ENCODE measurements at places on chromosomes 3 and 15.

DNA sequence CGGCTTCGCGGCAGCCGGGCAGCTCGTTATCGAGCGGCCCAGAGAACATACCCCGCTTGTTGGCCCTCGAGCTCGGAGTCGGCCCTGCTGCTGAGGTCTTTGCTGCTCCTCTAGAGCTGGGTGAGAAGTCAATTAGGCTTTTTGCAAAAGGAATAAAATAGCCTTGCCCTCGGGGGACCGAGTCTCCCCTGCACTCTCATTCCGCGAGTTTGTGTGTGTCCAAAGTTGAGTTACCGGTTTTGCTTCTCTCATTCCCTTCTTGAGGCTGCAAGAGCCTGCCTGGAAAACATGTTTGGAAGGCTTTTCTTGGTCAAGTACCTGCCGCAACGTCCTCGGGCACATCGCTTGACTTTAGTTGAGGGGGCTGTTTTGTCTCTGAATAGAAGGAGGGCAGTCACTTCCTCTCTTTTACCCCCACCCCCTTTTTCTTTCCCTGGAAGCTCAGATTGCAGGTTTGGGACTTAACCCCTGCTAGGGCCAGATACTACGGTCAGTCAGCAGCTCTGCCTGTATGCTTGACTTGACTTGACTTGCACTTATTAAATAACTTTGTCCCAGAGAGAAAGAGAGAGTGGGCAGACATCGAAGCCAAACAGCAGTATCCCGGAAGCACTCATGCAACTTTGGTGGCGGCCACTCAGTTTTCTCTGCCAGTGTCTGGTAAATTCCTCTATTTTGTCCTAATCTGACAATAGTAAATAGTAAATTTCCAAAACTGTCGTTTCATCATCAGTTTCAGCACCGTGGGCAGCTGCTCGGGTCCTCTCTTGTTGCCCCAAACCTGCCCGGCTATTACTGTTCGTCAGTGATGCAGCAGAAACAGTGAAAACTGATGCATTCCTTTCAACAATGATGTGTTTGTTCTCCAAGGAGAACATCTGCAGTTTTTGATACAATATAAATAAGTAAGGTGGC lies 609 bp downstream of the RNF13 start:
- DNase-seq = no peak

GRCh38 chr3:11555881-11556633 lies 87.7 kb downstream of the VGLL4 start:
- DNase-seq = no peak

DNA sequence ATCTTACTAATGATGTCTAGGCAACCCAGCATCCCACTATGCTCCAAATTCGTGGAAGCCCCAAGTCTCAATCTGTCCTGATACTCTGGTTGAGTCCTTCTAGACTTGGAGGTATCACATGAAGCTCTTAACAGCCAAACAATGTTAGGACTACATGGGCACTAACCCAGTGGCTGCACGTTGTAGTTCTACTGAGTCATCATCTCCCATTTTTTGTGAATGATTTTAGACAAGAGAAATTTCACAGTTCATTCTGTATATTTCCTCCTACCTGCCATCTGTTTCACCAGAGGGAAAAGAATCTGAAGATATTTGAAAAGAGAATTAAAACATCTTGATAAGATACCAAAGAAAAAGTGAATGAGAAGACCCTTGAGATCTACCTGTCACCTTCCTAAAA lies 9.8 kb upstream of the WWTR1 start:
- no peak for DNase-seq

GRCh38 chr15:67106764-67107013 lies 41.3 kb downstream of the SMAD3 start:
- no peak for DNase-seq

Data from stimulated activated CD4-positive, alpha-beta T cell treated with anti-CD3 and anti-CD28 coated beads, TNF-alpha, amount 100 ng/mL, for 48 hours (primary cell).